ENCODE measurements at places on chromosomes 6 and 20. TPM values are rescaled to one million over a fixed set of nuclear protein-coding genes. Genes with fewer than 3 reads are reported as not detected.

Gene ZBTB24
- total RNA-seq, result 5.5 TPM

Gene RIMS4
- 0.16 TPM for total RNA-seq

Gene EMILIN3
- total RNA-seq, result 0.12 TPM

Gene COL12A1
- total RNA-seq, result 5.9 TPM

Gene BACH2
- 13.8 TPM for total RNA-seq

Gene HDDC2
- total RNA-seq, result 93.9 TPM

Gene PDCD2
- 36.5 TPM for total RNA-seq

Gene HLA-DPA1
- 17.6 TPM for total RNA-seq

DNA sequence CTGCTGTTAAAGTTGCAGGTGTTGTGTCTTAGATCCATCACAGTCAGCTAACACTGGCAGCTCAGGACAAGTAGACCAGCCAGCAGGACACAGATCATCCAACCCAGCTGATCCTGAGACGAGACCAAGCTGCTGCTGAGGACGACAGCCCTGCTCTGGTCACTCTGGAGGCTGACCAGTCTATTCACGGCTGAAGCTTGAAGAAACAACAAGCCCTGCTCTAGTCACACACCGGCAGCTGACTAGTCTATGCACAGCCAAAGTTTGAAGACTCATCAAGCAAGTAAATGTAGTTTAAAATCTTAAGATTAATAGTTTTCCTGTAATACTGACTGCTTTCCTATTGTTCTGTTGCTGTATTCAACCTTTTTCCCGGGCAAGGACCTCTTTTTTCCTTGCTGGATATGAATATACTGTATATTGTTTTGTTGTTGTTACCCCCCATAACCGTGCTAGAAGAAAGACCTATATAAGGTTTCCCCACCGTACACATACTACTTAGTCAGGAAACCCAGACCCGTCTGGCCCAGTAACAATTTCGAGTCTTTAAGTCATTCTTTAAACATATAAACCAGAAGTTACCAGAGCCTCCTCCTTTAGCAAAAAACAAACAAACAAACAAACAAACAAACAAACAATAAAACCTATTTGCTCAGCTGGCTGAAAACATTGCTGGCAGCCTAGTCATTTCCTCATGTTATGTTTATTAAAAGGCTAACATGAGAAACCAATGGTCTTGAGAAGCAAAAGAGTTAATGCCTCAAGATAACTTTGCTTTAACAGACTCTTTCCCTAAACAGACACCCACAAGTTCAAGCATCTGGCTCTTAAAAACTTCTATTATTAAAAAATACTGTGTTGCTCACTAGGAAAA, 16.7 kb upstream of the GSTA3 start:
- DNase-seq, result no peak
- H3K27me3 ChIP-seq, result no peaks in the 10 kb centered on the region
- no peaks in the 10 kb centered on the region for H3K36me3 ChIP-seq
- H3K27ac ChIP-seq, result no peak overlapping the region

DNA sequence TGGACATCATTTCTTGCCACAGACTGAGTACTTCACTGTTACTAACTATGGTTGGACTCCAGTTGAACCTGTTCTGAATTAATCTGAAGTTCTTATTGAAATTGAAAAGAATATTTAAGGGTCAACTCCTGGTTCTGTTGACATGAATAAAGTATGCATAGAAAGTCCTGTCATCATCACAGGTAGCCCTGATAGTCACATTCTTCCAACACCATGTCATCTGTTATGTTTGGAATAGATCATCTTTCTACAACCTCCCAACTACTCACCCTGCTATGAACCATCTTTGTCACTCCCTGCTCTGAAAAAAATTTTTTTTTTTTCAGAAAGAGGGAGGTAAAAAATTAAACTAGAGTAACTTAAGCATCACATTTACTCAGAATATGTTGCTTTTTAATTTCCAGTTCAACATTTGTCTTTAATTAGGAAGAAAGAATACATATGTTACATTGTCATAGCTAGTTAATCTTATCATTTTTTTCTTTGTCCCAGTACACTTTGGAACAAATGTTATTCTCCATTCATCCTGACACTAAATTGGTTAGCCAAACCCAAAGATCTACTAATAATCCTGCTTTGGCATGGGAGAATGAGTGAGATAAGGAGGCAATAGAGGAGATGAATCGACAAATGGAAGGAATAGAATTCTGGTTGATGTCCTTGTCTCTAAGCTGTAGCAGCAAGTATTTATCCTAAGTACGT, 775.1 kb upstream of the NRSN1 start:
- no peaks in the 10 kb centered on the region for H3K36me3 ChIP-seq
- H3K4me3 ChIP-seq, result no peak overlapping the region
- H3K4me1 ChIP-seq, result no peaks in the 10 kb centered on the region
- H3K27ac ChIP-seq, result no peak overlapping the region
- no peaks in the 10 kb centered on the region for H3K27me3 ChIP-seq

DNA sequence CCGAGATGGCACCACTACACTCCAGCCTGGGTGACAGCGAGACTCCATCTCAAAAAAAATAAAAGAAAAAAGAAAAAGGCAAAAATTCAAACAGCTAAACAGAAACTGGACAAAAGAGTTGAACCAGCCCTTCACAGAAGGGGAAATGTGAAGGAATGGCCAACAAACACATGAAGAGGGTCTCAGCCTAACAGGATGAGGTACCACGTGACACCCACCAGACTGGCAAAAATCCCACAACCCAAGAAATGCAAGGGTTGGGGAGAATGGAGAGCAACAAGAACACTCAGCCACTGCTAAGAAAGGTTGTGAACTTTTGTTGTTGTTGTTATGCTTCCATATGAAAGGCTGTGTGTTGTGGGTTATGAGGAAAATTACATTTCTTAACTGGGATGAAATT, 357.7 kb downstream of the PREX1 start:
- DNase-seq, result no peak
- H3K36me3 ChIP-seq, result no peaks in the 10 kb centered on the region
- H3K4me1 ChIP-seq, result no peaks in the 10 kb centered on the region
- no peaks in the 10 kb centered on the region for H3K27me3 ChIP-seq
- H3K4me3 ChIP-seq, result no peak overlapping the region

DNA sequence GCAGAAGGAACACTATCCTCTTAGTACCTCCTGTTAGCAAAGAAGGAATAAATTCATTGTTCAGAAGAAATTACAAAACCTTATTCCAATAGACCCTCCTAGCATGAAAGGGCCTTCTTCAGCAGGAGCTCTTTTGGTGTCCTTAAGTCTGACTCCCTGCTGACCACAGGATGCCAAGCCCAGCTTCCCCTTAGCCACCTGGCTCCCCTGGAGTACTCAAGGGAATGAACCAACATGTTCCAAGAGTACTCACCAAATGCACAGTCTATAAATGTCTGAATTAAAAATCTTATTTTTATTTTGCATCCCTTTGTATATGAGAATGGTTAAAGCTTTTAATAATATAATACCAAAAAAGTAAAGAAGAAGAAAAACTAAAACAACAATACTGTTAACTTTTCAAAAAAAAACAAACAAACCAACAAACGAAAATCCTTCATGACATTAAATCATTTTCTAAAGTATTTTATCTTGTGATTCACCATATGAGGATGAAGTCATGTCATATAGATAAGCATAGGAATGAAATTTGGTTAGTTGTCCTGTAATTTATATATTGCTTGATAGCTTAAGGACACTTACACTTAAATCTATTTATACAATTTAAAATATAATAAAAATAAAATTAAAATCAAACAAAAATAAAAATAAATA, 1355.1 kb downstream of the HACE1 start:
- no peak overlapping the region for H3K4me3 ChIP-seq
- H3K36me3 ChIP-seq, result no peaks in the 10 kb centered on the region
- no peak for DNase-seq
- H3K4me1 ChIP-seq, result no peaks in the 10 kb centered on the region
- H3K27me3 ChIP-seq, result no peaks in the 10 kb centered on the region
- H3K27ac ChIP-seq, result no peak overlapping the region

DNA sequence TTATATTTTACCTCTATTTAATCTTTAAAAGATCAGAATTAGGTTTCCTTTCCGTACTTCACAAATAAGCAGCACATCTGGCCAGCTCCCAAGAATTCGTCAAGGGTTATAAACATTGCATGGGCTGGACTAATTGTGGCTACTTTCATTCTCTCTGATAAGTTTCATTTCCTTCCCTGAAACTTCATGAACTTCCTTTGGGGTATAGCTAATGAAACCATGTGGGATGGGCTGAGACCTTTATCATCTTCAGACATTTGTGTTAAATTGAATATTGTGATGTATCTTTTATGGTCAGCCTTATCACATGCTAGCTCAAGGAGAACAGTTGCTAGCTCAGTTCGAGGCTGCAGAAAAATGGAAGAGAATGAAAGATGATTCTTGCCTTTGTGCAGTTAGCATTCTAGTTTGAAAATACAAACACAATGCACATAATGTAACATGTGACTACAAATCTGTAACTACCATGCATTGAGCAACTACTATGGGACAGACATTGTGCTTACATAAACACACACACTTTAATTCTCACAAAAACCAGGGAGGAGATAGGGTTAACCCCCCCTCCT, 1.7 kb upstream of the GMPR start:
- peaks cover 35% of the 10 kb centered on the region for H3K4me1 ChIP-seq
- H3K36me3 ChIP-seq, result no peaks in the 10 kb centered on the region
- peak overlapping the region; percentile 93 for H3K27ac ChIP-seq
